IMR-90 (cell line): ENCODE measurements at places on chromosomes 11 and 22.

GRCh38 chr11:22807391-22807790 lies 22.2 kb downstream of the SVIP start:
- no peak for DNase-seq

- peak; percentile 91 for DNase-seq
Measured at GRCh38 chr11:93908689-93909088, 58.3 kb upstream of the VSTM5 start.

DNA sequence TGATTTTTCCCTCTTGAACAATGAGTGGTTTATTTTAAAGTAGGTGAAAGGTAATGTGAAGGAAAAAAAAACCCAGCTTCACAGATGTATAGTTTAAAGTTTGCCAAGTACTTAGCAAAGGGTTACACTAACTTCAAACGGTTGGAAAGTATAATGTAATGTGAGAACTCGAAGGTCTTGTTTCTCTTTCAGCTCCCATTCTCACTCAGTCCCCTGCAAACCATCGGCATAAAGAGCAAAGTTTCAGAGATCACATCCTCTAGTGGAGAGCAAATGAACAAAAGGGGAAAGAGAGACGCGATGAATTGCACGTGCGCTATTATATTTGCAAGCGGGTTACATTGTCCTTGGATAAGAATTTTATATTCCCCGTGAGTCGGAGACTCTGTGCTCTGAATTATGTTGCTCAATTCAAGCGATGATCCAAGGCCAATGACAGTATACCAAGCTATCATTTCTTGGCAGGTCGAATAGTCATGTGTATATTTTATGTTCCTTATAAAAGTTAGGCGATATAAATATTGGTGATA lies 37.6 kb upstream of the BIRC3 start:
- peak; percentile 84 for DNase-seq

- DNase-seq: no peak
Measured at GRCh38 chr22:45704648-45705047, 33.0 kb downstream of the ATXN10 start.

DNA sequence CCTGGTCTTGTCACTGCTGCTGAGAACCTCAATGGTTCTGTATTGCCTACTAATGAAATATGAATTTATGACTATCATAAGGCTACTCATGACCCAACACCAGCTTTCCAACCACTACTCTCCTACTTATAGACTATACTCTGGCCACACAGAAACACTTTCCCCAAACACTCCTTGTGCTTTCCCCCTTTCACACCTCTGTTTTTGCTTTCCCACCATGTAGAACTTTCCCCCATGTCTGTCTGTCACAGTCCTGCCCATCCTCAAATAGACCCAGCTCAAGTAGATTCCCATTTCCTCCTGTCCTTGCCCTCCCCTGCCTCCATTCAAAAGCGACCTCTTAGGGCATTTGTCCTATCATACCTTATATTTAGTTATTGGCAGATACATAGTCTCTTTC lies 105.9 kb downstream of the ARFGAP2 start:
- DNase-seq: no peak
